Activated T-cell treated with anti-CD3 and anti-CD28 coated beads, Interleukin-2, amount 50 U/mL, for 72 hours (primary cell): ENCODE measurements at places on chromosomes 3 and 15.

DNA sequence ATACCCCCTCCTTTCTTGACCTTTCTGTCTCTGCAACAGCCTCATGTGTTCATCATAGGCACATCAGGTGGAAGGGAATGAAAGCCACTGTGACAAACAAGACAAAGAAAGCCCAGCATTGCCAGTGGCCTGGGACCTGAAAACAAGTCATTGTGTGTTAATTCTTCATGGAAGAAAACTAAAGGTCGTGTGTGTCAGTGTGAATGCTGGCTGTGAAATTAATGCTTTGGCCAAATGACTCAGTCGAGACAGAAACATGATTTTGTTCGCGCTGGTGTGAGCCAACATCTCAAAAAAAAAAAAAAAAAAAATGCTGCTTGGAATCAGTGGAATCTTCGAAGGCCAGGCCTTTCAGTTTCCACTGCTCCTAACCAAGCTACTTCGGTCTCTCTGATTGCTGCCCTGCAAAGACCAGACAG lies 386.5 kb upstream of the PROK2 start:
- no peak for DNase-seq

DNA sequence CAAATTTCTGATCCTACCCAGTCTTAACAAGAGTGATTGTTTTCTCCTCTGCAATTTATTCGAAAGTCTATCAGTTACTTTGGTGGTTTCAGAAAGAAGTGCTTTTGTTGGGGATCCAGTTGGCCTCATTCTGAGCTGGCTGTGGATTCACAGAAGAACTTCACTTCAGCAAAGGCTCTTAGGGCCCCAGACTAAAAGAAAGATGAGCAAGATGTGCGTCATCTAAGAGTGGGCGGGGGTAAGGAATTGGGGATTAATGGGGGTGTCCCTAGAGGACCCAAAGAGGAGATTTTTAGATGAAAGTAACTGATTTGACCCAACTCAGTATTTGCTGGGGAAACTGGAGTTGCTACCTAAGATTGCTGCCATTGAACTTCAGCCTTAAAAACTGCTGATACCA lies 63.9 kb upstream of the TSEN2 start:
- peak; percentile 9 for DNase-seq

DNA sequence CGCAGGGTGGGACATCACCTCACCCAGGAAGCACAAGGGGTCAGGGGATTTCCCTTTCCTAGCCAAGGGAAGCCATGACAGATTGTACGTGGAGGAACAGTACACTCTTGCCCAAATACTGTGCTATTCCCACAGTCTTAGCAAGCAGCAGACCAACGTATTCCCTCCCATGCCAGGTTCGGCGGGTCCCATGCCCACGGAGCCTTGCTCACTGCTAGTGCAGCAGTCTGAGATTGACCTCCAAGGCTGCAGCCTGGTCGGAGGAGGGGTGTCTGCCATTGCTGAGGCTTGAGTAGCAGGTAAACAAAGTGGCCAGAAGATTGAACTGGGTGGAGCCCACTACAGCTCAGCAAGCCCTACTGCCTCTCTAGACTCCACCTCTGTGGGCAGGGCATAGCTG lies 39.0 kb downstream of the ALDH1A2 start:
- DNase-seq: no peak

DNA sequence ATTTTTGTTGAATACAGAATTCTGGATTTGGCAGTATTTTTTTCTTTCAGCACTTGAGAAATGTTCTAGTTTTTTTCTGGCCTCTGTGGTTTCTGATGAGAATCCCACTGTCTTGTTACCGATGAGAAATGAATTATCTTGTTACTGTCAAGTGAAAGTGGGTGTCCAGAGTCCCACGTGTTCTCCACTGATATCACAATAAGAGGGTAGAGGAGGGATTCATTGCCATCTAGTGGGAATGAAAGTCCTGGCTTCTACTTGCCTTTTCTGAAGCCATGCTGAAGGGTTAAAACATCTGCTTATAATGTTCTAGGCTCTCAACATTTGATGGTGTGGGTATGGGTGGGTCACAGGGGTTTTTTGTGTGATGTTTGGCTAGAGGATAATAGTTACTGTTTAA lies 66.1 kb downstream of the SEC22A start:
- no peak for DNase-seq

DNA sequence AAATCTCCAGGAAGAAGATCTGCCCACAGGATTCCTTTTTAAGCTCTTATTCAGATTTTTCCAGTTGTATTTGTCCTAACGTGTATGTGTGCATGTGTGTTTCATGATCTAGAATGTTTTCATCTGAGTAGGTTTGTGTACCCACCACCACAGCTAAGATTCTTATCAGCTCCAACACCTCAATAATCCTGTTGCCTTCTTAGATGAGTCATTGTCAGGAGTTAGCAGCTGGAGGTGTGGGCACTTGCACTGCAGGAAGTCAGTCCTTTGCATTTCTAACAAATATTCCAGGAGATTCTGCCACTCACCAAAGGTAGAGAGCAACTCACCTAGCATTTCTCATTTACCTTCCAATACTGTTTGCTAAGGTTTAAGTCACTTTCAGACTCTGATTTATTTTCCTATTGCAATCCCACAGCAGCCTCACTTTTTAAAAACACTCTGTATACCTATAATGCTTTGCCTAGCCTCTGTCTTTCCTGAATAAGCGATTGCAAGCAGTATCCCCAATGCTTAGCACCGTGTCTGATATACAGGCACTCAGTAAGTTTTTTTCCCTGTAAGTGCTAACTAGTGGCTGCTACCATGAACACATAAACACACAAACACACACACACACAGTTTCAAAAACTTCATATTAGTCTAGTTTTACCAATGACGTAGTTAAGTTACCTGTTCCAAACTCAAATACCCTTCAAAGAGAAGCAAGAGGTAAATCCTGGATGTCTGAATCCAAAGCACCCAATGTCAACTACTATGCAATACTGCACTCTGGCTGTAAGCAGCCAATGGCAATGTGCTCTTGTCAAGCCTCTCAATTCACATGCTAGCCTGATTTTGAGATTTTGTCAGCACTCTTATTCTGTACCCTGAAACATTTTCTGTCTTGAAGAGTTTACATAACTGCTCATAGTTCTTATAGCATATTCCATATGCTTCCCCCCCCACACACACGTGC lies 713.5 kb upstream of the LMCD1 start:
- no peak for DNase-seq

- DNase-seq: no peak
Observed at GRCh38 chr3:179991883-179992282, 44.9 kb downstream of the PEX5L start.

GRCh38 chr3:124298951-124299350 lies 307.0 kb upstream of the ROPN1 start:
- no peak for DNase-seq

DNA sequence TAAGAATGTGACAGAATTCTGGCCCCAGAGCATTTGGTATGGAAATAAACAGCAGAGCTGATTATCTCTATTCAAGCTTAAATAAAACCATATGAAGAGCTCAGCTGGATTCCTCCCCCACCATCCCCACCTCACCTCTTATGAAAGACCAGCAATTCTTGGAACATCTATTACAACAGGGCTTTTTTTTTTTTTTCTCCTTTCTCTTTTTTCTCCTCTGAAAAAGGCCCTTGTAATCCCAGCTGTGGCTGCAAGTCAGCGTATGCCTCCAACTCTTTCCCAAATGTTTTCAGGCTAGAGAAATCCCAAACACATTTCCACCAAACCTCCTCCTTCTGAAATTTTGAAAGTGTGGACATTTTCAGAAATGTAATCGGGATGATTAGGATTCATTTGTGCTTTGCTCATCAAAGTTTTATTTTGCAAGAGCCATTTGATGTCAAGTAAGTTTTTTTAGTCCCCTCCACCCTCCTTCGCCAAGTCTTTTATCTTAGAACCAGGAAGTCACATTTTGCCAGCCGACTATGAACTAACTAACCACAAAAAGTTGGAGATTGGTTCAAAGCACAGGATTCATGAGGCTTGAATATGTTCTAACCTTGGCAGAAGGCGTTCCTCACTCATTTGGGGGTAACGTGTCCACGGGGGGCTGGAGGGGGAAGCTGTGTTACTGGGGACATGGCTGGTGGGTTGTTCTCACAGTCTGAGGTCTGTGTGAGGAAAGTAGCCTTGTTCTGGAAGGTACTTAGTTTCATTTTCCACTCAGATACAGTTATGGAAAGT lies 142.0 kb upstream of the PDZRN3 start:
- DNase-seq: no peak

DNA sequence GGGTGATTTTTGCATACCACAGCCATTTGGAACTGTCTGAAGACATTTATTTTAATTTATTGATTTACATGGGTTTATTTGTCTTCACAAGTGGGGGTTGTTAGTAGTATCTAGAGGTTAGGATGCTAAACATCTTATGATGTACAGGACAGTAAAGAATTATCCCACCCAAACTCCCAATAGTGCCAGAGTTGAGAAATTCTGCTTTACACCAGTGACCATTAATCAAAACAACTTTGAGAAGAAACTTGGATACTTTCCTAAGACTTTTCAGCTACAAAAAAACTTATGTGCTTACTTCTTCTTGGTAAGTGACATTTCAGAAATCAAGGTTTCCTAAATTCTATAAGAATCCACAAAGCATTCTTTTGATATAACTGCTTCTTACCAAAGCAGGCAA lies 156.7 kb downstream of the SUCLG2 start:
- no peak for DNase-seq

DNA sequence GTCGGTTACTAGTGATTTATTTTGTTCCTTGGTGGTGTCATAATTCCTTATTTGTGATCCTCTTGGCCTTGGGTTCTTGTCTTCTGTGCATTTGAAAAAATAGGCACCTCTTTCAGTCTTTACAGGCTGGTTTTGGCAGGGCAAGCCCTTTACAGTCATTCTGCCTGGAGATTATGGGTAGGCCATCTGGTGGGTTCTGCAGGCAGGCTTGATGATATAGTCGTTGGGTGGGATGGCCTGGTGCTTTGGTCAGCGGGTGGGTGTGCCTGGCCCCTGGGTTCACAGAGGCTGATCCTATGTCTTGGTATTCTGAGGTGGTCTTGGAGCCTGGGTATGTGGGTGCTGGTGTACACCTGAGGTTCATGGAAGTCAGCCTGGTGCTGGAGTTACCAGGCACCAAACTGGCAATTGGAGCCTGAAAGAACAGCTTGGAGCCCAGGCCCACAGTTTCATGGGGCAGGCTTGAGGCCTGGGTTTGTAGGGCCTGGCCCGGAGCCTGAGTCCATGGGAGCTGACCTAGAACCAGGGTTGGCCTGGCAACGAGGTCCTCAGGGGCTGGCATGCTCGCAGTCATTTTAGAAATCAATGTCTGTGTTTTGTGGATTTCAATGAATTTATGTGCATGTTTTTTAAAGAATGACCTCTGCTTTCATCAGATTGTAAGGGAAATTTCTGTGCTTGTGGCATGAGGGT lies 63.3 kb downstream of the DOCK3 start:
- no peak for DNase-seq

DNA sequence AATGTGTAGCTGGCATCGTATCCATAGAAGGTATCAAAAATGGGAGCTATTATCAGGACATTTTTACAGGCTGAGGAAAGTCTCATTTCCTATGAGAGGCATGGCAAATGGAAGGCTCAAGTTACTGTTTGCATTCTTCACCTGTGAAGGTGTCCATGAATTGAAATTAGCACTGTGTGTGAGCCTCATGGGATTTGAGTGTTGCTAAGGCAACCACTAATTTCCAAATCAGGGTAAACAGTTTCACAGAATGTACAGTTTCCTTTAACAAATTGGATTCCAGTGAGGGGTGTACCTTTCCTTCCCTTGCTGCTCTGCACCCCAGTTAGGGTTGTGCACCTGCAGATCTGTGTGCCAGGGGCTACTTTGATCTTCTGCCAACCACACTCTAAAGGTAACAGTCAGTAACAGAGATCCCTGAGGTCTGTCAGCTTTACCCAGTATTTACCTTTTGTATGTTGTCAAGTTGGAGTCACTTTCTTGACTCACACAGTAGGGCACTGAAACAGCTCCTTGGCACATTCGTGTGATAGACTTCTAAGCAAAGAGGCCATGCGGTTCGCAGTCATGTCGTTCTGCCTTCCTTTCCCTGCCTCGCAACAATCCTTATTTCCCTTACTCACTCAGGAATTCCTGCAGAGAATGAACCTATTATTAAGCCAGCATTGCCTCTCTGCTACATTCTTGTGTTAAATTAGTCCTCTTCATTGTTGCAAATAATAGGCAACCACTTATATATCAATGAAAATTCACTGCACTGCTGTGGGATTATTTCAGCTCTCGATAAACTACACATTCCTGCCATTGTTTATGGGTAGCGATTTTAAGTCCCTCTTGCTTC lies 129.8 kb upstream of the GBE1 start:
- DNase-seq: no peak

DNA sequence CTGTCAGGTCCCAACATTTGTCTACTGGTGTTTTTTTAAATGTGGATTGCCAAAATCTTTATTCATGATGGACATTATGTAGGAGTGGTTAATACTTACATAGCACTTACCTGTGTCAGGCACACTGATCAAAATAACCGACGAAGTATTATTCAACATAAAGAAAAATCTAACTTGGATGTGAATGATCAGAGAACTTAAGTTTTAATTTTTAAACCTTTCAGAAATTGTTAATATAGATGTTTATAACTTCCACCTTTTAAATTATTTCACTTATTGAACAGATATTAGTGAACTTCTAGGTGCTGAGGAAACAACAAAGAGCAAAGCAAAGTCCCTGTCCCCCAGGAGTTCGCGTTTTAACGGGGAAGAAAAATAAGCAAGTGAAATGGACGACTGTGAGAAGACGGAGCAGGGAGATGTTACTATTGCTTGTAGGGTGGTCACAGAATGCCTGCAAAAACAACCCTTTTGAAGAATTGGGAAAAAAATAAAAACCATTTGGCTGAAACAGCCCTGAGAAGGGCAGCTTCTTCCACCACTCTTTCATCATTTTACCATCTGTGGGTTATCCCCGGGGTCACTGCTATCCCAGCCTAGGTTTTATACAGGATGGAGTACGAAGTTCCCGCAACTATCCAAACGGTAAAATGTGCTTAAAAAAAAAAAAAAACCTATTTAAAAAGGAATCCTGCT lies 915 bp upstream of the APH1B start:
- DNase-seq: no peak

GRCh38 chr3:169623971-169624370 lies 39.5 kb downstream of the MECOM start:
- DNase-seq: no peak

- no peak for DNase-seq
Observed at GRCh38 chr3:171841620-171842000, 1.5 kb upstream of the TMEM212 start.

DNA sequence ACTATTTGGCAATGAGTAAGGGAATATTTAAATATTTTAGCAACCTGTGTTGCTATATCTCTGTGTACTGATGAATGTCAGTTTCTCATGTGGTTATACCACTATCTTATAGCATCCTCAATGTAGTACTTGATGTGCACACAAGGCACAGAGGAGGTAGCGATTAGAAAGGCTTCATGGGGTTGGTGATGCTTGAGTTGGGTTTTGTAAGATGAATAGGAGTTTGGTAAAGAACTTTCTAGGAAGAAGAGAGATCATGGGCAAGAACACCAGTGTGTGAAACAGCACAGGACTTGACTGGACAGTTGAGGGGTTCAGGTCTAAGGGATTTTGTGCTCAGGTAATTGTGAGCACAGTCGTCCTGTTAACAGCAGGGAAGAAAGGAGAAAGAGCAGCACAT lies 38.1 kb downstream of the LPP start:
- no peak for DNase-seq

GRCh38 chr3:83457551-83457950 lies 1501.2 kb upstream of the CADM2 start:
- no peak for DNase-seq

GRCh38 chr3:150583028-150583427 lies 20.1 kb upstream of the SELENOT start:
- DNase-seq: no peak
